ENCODE measurements at places on chromosomes 4 and X.

GRCh38 chrX:116185163-116185562 lies 14.6 kb downstream of the AGTR2 start:
- no peak for DNase-seq

- no peak for DNase-seq
These were observed 31.5 kb downstream of the TEC start for GRCh38 chr4:48237996-48238645.

DNA sequence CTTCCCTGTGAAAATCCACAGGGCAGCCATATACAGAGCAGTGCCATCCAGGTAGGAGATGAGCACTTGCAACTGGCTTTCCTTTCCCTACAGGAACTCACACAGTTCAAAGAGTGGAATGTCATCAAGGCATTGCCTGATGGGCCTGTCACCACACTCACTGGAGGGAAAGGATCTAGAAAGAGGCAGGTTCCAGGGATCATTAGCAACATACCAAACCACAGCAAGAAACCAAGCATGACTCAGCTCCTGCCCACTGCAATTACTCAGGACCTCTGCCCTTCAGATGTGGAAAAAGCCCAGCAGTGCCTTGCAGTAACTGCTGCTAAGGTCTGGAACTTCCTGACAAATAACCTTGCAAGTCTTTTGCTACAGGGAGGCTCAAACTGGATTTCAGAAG lies 101.2 kb downstream of the ZNF674 start:
- no peak for DNase-seq

DNA sequence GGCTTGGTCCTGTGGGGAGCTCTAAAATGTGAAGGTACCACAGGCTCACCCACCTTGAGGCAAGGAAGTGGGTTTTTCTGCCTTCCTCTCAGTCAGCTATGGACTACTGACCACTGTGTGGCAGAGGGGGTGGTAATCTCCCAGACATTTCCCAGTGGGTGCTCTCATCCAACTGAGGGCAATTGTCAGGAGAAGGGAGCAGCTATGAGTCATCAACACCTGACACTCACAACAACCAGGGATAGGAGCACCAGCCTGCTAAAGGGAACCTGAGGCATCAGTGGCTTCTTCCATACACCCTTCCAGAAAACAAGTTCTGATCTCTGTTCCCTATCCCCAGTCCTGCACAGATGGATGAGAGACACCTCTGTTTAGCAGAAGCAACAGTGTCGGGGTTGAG lies 468.8 kb downstream of the BCOR start:
- DNase-seq: no peak

GRCh38 chrX:151974336-151975227 lies at the start of gene GABRE:
TSS of gene GABRE (minus strand) at chrX:151974676. CDS start at chrX:151974625, 51 bp downstream.
- DNase-seq: no peak

- DNase-seq: no peak
These were observed 34.1 kb downstream of the SETD7 start for GRCh38 chr4:139521754-139522401.

DNA sequence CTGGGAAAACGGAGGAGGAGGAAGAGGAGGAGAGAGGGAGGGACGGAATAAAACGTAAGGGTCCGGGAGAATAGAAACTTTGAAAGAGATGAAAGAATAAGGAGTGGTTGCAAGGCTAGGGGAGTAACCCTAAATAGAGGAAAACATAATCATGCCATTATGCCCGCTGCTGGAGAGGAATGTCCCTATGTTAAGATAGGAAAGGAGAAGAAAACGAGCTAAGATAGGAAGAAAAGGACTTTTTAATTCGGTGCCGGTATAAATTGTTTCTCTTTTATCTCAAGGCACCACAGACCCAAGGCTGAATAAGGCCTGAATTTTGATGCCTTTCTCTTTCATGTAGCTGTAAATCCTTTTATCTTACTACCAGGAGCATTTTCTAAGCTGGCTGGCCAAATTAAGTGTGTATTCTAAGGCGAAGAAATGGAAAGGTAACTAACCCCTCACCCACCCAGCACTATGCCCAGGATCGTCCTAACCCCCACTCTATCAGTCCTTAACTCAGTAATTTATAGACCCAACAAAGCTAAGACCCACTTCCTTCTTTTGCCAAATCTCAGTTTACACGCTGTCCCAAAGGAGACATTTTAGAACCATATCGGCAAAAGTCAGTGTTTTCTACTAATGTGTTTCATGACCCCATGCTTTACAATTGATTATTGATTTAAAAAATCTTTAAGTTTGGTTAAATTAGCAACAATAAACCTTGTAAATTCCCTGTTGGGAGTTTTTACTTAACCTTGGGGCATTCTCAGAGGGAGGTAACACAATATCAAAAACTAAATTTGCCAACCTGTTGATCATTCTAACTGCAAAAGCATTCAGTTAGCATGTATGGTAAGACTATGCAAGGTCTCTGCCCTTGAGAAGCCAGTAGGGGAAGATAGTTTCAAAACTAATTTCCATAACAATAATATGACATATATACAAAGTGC lies 1.1 kb upstream of the CUL4B start:
- no peak for DNase-seq

- DNase-seq: peak; percentile 63
These were observed 20.2 kb downstream of the WDR1 start for GRCh38 chr4:10096201-10096977.

GRCh38 chrX:120660637-120661036 lies 30.8 kb upstream of the C1GALT1C1 start:
- DNase-seq: no peak
